ENCODE measurements at places on chromosomes 16 and 17.

- DNase-seq: no peak
Measured at GRCh38 chr16:23786964-23787561, 32.2 kb downstream of the CHP2 start.

DNA sequence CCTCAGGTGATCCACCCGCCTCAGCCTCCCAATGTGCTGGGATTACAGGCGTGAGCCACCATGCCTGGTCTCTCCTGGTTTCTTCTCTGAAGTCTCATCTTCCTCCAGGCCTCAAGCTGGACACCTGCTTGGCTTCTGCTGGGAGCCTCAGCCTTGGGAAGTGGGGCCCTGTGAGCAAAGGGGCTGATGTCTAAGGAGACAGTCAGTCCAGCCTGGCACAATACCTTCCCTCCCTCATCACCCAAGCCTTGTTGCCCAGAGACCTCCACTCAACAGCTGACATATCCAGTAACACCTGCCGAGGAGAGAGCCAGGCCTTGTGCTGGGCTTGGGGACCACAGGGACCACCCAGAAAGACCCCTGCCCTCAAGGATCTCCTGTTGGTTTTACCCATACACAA is 251.6 kb downstream of the GSG1L start:
- DNase-seq: no peak

DNA sequence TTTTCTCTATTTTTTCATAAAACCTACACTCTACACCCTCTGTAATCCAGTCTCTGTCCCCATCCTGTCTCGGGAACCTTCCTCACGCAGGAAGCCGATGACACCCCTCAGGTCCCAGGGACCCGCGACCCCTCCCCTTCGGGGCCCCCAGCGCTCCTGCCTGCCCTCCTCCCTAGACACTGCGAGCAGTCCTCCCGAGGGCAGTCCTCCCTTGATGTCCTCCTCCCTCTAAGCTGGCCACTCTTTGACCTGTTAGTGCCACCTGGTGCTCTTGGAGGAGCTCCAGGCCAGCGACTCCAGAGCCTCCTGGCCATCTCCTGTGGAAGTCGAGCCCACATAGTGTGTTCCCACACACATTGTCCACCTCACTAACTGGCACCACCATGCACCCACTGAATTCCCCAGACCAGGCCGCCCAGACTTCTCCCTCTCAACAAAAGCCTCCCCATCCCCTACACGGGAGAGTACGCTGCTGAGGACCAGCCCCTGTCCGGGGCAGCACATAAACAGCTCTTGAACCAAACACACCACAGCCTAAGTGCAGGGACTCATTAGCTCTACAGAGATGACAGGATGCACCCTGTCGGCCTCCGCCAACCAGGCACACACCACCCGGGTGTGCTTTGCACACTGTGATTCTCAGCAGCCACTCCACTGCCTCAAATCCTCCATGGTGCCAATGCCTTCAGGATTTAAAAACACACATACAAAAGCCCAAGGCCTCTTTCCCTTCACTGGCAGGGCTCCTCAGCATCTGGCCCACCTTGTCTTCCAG is 9.3 kb downstream of the OSBPL7 start:
- no peak for DNase-seq

DNA sequence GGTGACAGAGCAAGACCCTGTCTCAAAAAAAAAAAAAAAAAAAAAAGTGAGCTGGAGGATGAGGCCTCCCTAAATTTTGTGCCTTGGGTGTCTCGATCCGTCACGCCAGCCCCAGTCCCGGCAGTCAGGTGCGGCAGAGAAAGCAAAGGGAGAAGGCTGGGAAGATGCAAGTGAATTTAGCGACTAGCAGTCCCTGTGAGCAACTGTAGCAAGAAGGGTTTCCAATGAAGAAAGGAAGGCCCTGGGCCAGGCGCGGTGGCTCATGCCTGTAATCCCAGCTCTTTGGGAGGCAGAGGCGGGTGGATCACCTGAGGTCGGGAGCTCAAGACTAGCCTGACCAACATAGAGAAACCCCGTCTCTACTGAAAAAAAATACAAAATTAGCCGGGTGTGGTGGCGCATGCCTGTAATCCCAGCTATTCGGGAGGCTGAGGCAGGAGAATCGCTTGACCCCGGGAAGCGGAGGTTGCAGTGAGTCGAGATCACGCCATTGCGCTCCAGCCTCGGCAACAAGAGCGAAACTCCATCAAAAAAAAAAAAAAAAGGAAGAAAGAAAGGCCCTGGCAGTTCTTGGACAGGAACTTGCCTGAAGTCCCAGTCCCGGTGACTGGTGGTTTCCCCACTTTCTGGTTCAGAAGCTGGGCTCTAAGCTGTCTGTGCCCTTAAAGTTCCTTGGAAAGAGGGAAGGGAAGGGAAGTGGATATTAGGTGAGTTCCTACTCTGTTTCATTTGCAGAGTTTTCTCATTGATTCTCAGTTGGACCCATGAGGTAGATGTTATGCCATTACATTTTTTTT is 1.8 kb upstream of the QPRT start:
- DNase-seq: no peak

GRCh38 chr16:88561485-88562359 is 8.5 kb upstream of the ZC3H18 start:
- peak; percentile 31 for DNase-seq

DNA sequence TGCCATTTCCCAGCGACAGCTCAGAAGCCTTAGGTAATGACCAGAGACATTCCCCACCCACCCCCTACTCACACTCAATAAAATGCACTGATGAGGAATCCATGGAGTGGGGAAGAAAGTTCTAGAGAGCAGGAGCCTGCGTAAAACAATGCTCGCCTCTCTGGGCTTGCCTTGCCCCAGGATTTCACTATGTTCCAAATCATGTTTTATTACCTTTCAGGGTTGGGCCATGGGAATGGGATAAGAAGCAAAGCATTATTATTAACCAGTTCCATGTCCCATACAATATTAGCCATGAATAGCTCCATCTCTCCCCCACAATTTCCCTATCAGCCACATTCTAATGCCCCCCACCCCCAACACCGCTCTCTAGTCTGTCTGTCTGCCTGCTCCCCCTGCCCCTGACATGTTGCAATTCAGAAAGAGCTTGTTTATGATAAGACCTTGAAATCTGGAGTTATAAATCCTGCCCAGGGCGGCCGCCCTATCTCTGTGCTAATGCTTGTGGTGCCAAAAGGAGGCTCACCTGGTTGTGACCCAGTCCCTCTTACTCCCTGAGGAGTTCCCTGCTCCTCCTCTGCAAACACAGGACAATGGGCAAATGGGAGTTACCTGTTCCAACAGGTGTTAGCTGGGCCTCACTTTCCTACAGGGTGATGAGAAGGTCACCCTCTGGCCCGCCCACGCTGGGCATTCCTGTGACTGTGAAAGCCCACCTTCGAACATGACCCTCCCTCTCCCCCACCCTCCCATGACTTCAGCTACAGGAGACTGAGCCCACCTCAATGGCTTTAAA is 28.0 kb upstream of the DDX52 start:
- DNase-seq: no peak

- DNase-seq: no peak
Measured at GRCh38 chr17:9330141-9330540, 245.5 kb downstream of the STX8 start.

DNA sequence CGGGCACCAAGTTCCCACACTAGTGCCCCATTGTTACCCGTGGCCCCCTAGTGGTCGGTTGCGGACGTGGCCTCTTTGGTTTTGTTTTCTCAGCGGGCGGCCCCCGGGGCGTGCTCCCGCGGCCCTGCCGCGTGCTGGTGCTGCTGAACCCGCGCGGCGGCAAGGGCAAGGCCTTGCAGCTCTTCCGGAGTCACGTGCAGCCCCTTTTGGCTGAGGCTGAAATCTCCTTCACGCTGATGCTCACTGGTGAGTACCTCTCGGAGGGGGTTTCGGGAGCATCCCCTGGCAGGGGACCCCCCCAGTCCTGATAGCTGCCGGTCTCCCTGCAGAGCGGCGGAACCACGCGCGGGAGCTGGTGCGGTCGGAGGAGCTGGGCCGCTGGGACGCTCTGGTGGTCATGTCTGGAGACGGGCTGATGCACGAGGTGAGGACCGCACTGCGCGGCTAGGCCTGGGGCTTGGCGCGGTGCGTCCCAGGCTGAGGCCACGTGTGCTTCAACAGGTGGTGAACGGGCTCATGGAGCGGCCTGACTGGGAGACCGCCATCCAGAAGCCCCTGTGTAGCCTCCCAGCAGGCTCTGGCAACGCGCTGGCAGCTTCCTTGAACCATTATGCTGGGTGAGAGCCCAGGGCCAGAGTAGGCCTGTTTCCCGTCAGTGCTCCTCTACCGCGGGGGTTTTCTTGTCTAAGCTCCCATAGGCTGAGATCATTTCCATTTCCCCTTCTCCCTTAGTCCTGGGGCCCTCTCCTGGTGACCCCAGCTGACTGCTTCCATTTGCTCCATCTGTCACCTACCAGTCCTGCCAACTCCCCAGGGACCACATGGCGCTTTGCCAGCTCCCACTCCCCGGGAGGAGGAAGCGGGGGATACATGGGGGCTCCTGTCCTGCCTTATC is 1.7 kb downstream of the SPHK1 start:
- DNase-seq: peak; percentile 67

DNA sequence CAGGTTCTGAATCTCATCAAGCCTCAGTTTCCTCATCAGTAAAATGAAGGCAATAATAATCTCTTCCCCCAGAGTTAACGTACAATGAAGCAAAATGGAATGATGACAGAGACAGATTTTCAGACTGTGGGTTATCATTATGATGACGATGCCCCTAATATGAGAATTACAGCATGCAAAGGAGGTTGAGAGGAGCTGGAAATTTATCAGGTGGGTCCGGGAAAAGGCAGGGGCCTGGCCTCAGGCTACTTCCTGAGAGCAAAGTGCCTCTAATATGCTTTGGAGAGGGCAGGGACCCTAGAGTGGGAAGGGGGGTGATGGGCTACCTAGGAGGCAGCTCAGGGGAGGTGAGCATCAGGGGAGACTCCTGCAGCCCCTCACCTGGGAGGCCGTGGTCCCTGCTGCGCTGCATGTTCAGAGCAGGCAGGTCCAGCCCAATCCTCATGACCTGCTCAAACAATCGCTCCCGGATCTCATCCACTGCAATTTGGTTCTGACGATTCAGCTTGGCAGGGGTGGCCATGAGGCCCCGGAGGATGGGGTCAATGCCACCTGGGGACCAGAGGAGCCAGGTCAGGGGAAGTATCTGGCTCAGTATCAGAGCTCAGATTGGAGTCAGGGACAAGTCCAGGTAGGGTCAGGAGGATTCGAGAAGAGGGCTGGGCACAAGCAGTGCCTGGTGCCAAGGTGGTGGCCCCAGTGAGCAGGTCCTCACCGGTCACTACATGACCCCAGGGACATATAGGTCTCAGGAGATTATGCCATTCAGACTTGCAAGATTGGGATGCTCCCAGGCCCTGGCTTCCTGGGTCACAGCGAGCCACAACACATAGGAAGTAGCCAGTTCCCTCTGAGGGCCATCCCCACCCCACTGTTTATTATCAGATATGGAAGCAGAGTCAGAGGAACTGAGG is 8.1 kb downstream of the MPO start:
- DNase-seq: no peak

DNA sequence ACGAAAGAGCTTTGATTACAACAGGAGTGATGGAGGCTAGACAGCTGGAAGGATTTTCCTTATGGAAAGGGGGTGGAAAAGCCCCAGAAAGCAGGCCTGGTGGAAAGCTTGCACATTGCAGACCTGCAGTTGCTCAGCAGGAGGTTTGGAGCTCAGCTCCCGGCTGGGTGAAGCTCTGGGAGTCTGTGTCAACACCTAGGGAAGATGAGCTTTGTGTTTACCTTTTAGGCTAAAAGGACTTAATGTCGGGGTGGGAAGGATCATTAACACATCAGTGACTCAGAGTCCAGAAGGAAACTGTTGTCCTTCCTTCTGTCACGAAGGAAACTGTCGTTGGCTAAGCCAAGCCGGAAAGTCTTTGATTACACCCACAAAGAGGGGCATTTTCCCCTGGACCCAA is 48.2 kb downstream of the RAP1GAP2 start:
- DNase-seq: no peak

- DNase-seq: no peak
Measured at GRCh38 chr16:28820016-28820415, 2.8 kb upstream of the ATXN2L start.

GRCh38 chr17:48014595-48015111 is 22.9 kb downstream of the COPZ2 start:
- no peak for DNase-seq
